Stimulated activated CD8-positive, alpha-beta memory T cell treated with anti-CD3 and anti-CD28 coated beads, Interleukin-7, amount 100 ng/mL, for 1 hour (primary cell): ENCODE measurements at places on chromosomes 5 and 9.

- DNase-seq, result no peak
Observed at GRCh38 chr9:84136119-84136868, 155.7 kb downstream of the RMI1 start.

- DNase-seq, result no peak
Observed at GRCh38 chr5:67807439-67807888, 408.1 kb upstream of the PIK3R1 start.

- no peak for DNase-seq
Observed at GRCh38 chr9:110995420-110996340, 42.6 kb downstream of the LPAR1 start.

DNA sequence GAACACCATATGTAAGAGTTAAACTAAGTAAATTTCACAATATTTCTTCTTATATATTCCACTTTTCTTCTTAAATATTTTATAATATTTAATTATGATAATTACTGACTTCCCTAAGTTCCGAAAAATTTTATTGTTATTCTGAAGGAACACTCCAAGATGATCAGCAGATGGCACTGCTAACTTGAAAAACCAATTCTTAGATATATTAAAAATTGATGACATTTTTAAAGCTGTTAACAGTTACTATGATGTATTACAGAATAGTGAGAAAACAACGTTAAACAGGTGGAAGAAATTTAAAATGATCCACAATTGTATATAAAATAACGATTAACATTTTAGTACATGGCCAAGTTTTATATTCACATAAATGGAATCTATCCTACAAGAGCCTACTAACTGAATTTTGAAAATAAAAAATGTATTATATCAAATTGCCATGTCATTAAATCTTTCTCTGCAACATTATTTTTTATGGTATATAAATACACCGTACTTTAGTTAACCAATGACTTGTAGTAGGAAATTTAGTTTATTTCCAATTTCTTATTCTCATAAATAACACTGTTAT lies 30.1 kb upstream of the MUSK start:
- no peak for DNase-seq

DNA sequence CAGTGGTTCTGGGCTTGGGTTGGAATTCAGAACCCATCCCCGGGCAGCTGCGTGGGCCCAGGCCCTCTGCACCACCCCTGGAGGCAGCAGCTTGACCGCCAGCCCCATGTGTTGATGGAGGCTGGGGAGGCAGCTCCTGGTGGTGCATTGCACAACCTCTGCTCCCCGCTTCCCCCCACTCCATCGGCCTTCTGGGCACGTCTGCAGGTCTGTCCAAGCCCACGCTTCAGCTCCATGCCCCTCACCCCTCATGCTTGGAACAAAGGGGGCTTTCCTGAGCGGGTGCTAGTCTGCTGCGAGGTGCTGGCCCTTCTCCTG lies 1.4 kb downstream of the NCS1 start:
- no peak for DNase-seq

DNA sequence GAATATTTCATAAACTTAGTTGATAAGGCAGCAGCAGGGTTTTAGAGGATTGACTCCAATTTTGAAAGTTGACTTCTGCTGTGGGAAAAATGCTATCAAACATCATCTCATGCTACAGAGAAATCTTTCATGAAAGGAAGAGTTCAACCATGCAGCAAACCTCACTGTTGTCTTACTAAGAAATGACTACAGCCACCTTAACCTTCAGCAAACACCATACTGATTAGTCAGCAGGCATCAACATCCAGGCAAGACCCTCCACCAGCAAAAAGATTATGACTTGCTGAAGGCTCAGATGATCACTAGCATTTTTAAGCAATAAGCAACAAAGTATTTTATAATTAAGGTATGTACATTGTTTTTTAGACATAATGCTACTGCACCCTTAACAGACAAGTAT lies 7.6 kb downstream of the TMEM174 start:
- DNase-seq, result no peak

DNA sequence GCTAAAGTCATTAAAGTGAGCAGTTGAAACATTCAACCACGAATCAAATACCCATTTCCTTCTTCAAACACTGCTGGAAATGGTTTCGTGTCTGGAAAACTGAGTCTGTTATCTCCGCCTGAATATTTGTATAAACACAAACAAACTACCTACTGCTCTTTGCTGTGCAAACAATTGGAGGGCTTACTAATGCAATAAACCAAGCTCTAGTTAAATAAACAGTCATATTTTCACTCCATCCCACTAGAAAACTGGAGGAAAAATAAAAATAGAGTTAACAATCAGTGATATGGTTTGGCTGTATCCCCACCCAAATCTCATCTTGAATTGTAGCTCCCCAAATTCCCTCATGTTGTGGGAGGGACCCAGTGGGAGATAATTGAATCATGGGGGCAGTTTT lies 397.6 kb downstream of the RASEF start:
- no peak for DNase-seq

DNA sequence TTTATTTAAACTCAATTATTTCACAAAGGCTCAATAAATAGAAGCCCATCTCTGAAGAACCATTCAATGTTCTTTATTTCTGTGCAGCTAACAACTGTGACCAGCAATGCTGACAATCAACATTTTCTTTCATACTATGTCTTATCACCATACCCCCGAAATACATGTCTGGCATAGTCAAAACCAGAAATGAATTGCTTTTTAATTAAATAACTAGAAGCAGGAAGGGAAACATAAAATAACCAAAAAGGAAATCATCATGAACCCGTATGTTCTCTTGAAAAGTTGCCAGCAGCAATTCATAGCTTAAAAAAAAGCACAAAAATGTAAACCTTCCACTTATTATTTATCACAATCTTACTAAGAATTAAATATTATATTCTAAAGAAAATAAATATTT lies 212.4 kb downstream of the TMEM232 start:
- DNase-seq, result no peak

DNA sequence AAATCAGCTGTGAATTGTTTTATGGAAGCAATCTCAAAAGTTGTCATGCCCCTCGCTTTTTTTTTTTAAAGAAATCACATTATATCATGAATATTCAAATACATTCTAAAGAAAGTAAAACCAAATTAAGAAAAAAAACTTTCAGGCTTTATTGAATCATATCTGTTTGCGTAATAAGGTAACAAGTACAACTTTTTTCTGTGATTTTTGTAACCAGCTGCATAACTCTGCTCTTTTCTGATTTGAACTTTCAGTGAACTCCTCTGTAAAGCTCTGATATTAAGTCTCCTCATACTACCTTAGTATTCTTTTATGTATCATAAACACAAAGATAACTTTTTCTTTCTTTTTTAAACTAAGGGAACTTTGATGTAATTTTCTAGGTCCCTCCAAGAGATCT lies 65.3 kb downstream of the CWC27 start:
- DNase-seq, result no peak

DNA sequence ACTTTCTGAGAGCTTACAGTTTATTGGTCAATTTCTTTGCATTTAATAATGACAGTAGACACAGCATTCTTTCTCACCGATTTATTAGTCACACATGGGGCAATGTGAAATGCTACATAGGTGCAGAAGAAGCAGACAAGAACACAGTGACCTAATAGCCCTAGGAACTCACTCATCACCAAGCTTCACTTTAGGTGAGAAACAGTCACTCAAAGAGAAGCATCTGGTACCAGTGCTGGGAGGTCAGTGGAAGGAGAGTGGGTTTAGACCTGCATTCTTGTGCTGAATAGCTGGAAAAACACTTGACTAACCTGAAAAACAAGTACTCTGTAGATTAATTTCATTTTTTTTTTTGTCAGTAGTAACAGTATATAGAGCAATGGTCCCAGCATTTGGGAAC lies 179.6 kb downstream of the GRIA1 start:
- DNase-seq, result no peak
